Activated CD4-positive, alpha-beta T cell treated with anti-CD3 and anti-CD28 coated beads for 36 hours (primary cell): ENCODE measurements at places on chromosomes 7 and 10. TPM values are rescaled to one million over a fixed set of nuclear protein-coding genes. Genes with fewer than 3 reads are reported as not detected.

DNA sequence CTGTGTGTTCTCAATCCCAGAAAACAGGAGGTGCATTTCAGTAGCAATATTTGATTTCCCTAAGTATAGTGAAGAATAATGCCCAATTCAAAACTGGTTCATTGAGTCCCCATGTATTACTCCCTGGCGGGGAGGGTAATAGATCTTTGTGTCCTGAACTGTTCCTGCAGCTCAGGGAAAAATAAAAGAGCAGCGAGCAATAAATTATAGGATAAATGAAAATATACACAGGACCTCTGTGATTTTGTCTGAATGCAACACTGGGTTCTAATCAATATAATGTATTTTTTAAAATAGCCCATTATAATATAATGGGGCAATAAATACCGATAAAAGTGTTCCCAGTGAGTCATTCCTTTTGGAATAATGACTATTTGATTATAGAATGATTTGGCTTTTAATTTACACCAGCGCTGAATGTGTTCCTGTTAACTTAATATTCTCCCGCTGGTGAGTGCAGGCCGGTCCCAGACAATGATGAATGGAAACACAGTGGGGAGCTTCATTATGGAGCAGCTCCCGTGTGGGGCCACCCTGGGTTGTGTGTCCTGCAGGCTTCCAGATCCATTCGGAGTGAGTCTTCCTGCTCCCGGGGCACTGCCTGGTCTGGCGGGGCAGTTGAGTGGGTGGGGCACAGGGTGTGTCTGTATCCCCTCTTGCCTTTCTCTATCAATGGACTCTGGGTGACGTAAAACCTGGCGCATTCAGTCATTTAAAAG is 263.1 kb downstream of the ACTR3B start:
- H3K36me3 ChIP-seq, result no peaks in the 10 kb centered on the region
- no peak overlapping the region for H3K4me3 ChIP-seq
- H3K27ac ChIP-seq, result no peak overlapping the region
- DNase-seq, result no peak
- no peaks in the 10 kb centered on the region for H3K27me3 ChIP-seq

DNA sequence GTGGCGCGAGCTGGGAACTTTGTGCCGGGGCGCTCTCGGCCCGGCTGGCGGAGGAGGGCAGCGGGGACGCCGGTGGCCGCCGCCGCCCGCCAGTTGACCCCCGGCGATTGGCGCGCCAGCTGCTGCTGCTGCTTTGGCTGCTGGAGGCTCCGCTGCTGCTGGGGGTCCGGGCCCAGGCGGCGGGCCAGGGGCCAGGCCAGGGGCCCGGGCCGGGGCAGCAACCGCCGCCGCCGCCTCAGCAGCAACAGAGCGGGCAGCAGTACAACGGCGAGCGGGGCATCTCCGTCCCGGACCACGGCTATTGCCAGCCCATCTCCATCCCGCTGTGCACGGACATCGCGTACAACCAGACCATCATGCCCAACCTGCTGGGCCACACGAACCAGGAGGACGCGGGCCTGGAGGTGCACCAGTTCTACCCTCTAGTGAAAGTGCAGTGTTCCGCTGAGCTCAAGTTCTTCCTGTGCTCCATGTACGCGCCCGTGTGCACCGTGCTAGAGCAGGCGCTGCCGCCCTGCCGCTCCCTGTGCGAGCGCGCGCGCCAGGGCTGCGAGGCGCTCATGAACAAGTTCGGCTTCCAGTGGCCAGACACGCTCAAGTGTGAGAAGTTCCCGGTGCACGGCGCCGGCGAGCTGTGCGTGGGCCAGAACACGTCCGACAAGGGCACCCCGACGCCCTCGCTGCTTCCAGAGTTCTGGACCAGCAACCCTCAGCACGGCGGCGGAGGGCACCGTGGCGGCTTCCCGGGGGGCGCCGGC is 870 bp downstream of the FZD1 start:
- H3K27ac ChIP-seq, result peak overlapping the region; percentile 39
- H3K27me3 ChIP-seq, result peaks cover 38% of the 10 kb centered on the region
- no peaks in the 10 kb centered on the region for H3K36me3 ChIP-seq
- H3K4me1 ChIP-seq, result peaks cover 8% of the 10 kb centered on the region
- DNase-seq, result peak; percentile 56
- peak overlapping the region; percentile 76 for H3K4me3 ChIP-seq

DNA sequence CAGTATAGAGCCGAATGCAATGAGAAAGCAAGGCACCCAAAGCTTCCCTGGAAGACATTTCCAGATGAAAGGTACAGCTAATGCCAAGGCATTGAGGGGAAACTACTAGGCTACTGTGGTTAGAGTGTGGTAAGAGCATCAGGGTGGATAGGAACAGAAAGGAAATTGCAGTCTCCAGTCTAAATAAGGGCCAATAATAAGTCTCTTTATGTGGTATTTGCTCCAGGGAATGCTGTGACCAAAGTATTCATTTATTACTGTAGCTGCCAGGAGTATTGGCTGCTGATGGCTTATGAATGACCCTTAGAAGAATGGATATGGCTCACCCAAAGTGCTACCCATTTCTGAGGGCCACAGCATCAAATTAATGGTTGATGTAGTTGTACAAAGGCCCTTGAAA is 30.1 kb upstream of the POT1 start:
- peaks cover 2% of the 10 kb centered on the region for H3K27me3 ChIP-seq
- peaks cover 4% of the 10 kb centered on the region for H3K36me3 ChIP-seq
- H3K27ac ChIP-seq, result no peak overlapping the region
- H3K4me3 ChIP-seq, result no peak overlapping the region
- no peak for DNase-seq
- no peaks in the 10 kb centered on the region for H3K4me1 ChIP-seq

- peaks cover 2% of the 10 kb centered on the region for H3K36me3 ChIP-seq
- no peaks in the 10 kb centered on the region for H3K4me1 ChIP-seq
- no peak within 1 kb of the TSS for H3K4me3 ChIP-seq
- no peak within 1 kb of the TSS for H3K27ac ChIP-seq
Measured at GRCh38 chr10:123666318-123667236, at the start of gene GPR26. GPR26 (plus strand) TSS chr10:123666355; CDS start chr10:123666408, 53 bp downstream.

DNA sequence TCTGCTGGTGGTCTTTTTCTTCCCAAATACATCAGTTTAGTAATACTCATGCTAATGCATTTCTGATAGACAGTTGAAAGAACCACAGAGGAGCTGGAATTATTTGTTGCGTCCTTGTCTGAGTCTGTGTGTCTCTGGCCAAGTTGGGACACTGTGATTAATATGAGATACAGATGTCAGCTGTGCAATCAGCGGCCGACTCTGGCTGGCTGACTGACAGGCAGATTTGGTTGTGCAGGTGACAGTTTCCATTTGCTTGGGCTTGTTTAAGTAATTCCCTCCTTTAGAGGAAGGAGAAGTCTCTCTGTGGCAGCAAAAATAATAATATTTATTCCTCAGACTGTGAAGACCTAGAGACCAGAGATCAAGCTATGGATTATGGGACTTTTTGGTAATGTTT is 176.2 kb upstream of the CHRM2 start:
- no peaks in the 10 kb centered on the region for H3K27me3 ChIP-seq
- H3K4me3 ChIP-seq, result no peak overlapping the region
- no peaks in the 10 kb centered on the region for H3K4me1 ChIP-seq
- no peak for DNase-seq
- H3K36me3 ChIP-seq, result no peaks in the 10 kb centered on the region

- H3K27me3 ChIP-seq, result no peaks in the 10 kb centered on the region
- H3K4me3 ChIP-seq, result no peak overlapping the region
- DNase-seq, result no peak
Measured at GRCh38 chr7:74495112-74496086, 41.7 kb downstream of the GTF2IRD1 start.

GRCh38 chr7:27064159-27064558 is 31.6 kb downstream of the HOXA1 start:
- H3K27ac ChIP-seq, result no peak overlapping the region
- H3K36me3 ChIP-seq, result no peaks in the 10 kb centered on the region
- no peak for DNase-seq

DNA sequence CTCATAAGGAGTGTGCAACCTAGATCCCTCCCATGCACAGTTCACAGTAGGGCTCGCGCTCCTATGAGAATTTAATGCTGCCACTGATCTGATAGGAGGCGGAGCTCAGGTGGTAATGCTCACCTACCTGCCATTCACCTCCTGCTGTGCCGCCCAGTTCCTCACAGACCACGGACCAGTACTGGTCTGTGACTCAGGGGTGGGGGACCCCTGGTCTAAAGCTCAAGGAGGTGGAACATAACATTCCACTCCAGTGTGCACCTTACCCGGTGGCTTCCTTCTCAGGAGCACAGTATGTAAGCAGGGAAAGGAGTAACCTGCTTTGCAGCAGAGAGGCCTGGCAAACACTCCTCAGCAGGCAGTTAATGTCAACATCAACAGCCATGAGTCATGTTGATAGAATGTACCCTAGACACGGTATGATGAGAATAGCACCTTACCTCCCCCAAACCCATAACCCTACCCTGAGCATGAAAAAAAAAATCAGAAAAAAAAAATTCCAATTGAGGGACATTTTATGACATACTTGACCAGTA is 273.5 kb downstream of the FGFR2 start:
- H3K4me1 ChIP-seq, result no peaks in the 10 kb centered on the region
- H3K4me3 ChIP-seq, result no peak overlapping the region
- H3K27ac ChIP-seq, result no peak overlapping the region
- DNase-seq, result no peak
- no peaks in the 10 kb centered on the region for H3K36me3 ChIP-seq

DNA sequence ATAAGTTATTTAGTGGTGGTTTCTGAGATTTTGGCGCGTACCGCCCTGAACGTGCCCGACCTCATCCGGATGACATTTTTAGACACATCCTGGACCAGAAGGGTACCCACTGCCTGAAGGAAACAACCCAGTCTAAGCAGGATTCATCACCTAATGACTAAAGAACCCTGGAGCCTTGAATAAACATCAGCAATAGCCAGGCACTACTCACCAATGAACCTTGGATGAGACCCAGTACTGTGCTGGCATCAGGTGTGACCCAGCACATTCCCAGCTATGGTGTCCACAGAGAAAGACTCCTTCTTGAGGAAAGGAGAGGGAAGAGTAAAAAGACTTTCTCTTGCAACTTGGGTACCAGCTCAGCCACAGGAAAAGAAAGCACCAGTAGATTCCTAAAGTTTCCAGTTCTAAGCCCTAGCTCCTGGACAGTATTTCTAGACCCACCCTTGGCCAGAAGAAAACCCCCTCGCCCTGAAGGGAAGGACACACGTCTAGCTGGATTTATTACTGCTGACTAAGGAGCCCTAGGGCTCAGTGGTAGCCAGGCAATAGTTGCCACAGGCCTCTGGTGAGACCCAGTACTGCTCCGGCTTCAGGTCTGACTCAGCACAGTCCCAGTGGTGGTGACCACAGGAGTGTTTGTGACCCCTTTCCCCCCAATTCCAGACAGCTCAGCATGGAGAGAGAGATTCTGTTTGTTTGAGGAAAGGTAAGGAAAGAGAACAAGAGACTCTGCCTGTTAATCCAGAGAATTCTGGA is 32.5 kb downstream of the ZNF277 start:
- H3K27me3 ChIP-seq, result no peaks in the 10 kb centered on the region
- no peaks in the 10 kb centered on the region for H3K4me1 ChIP-seq
- H3K36me3 ChIP-seq, result peaks cover 14% of the 10 kb centered on the region
- no peak overlapping the region for H3K4me3 ChIP-seq
- no peak overlapping the region for H3K27ac ChIP-seq
- no peak for DNase-seq

DNA sequence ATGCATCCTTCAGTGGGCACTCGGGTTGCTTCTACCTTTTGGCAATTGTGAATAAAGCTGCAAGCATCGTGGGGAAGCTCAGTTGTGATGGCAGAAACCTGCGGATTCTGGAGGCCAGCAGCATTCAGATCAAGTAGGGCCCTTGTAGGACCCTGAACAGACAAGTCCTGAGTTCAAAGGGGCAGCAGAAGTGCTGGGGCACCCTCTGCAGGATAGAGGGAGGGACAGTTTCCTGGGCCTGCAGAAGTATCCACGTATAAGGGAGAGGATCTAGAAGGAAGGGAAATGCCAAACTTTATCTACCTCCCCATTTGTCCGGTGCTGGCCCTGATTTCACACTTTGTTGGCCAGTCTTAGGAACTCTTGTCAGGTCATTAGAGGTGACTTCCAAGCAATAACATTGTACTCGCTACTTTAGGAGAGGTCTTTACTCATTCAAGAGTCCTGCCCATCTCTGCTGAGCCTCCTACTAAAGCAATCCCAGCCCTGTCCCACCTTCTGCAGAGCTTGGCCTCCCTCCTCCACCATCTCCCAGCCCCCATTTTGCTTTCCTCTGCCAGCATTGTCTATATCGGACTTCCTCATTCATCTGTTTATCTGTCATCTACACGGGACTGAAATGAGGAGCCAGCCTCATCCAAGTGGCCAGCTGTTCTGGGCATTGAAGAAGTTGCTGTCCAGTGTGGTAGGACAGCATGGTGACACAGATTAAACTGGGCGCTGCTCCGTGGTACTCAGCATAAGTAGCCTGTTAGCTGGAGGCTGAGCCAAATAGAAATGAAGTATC is 26.6 kb upstream of the R3HCC1L start:
- peaks cover 20% of the 10 kb centered on the region for H3K27me3 ChIP-seq
- no peak overlapping the region for H3K4me3 ChIP-seq
- H3K4me1 ChIP-seq, result no peaks in the 10 kb centered on the region
- no peak overlapping the region for H3K27ac ChIP-seq
- DNase-seq, result no peak

GRCh38 chr10:32171204-32171603 is 115.0 kb upstream of the KIF5B start:
- H3K4me3 ChIP-seq, result no peak overlapping the region
- peaks cover 3% of the 10 kb centered on the region for H3K27me3 ChIP-seq

DNA sequence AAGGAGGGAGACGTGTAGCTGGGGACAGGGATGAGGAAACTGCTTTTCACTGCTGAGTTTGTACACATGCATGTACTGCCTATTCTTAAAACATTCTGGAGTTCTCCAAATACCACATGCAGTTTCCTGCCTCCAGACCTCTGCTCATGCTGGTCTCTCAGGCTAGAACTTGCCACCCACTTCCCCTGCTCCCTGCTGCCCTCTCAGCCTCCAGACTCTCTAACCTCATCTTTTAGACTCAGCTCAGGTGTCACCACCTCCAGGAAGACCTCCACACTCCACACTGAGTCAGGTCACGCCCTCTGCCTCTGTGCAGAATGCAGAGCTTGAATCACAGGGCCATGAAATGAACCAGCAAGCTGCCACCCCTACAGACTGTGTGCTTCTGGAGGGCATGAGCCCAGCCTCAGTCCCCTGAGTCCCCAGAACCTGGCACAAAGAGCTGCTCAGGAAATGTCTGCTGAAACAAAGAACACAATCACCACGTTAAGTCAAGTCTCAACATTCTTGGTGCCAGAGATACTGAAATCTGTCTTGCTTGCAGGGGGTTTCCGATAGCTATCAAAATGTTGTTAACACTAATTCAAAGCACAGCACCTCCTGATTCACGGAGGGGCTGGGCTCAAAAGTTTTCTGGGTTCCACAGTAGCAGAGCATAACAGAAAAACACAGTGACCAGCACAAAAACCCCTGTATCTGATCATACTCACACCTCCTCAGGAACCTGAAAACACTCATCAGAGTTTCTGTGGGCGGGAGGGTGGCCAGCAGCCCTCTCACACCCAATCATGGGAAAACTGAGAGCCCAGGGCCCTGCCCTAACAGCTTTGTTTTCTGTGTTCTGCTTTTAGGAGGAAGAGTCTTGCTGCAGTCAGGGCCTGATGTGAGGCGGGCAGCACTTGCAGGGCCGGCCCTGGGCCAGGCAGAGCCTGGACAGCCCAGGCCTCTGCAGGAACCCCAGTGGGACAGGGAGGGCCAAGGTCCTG is 21.1 kb downstream of the FAM53B start:
- H3K36me3 ChIP-seq, result peaks cover 7% of the 10 kb centered on the region
- peak overlapping the region; percentile 26 for H3K4me3 ChIP-seq
- H3K4me1 ChIP-seq, result peaks cover 88% of the 10 kb centered on the region

Gene CFAP70
- 0.58 TPM for total RNA-seq

Gene SEMA3D
- not detected for total RNA-seq

Gene DLD
- total RNA-seq, result 71.4 TPM

Gene TRIM73
- 2.0 TPM for total RNA-seq
